Glomerular endothelial cell (primary cell): ENCODE measurements at places on chromosomes 2 and 18.

- DNase-seq, result no peak
Measured at GRCh38 chr2:204840504-204840903, 295.2 kb downstream of the PARD3B start.

- no peak for DNase-seq
Measured at GRCh38 chr2:88099798-88100488, 27.9 kb downstream of the FABP1 start.

DNA sequence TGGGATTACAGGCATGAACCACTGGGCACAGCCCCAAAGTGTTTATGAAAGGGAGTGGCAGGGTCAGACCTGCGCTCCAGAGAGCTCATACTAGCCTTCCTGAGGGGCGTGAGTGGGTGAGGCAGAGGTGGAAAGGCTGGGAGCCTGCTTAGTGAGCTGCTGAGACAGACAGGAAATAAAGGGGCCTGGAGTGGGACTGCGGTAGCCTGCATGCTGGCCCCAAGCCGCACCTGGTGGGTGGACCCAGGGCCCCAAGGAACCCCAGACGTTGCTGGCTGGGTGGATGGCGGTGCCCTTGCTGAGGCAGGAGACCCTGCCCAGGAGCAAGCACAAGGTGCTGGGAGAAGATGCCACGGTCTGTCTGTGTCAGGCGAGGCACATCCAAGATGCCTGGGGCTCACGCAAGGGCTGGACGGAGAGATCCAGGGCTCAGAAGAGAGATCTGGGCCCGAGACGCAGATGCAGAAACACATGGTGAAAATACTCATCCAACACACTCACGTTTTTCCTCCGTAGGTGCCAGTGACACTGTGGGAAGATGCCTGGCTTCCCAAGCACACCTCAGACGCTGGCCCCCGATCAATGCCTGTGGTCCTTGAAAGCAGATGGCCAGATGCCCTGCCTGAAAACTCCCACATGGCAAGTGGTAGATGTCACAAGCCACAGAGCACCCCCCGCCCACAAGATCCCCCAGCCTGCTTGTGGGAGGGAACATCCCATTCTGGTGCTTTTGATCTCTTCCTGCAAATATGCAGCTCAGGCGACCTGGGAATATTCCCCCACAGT lies 151.1 kb downstream of the GLI2 start:
- DNase-seq, result no peak

DNA sequence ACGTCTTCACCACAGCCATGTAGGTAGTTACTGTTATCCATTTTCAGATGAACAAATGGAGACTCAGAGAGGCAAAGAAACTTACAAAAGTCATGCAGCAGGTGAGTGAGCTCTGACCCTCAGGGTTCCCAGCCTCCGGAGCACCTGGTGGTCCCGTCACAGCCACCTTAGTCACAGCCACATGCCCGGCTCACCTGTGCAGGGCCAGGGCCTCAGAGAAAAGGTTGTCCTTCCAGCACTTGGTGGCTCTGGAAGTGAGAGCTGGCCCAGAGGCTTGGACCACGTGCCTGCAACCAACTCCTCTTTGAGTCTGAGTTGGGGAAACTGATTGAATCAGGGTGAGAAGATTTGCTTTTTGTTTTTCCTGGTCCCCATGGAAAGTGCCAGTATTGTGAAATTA lies 189.3 kb downstream of the GLI2 start:
- no peak for DNase-seq

- no peak for DNase-seq
Measured at GRCh38 chr2:175004980-175005732, at the start of gene CHN1. Gene CHN1 (minus strand): TSS chr2:175005381. CDS start chr2:175004912, 469 bp downstream.

DNA sequence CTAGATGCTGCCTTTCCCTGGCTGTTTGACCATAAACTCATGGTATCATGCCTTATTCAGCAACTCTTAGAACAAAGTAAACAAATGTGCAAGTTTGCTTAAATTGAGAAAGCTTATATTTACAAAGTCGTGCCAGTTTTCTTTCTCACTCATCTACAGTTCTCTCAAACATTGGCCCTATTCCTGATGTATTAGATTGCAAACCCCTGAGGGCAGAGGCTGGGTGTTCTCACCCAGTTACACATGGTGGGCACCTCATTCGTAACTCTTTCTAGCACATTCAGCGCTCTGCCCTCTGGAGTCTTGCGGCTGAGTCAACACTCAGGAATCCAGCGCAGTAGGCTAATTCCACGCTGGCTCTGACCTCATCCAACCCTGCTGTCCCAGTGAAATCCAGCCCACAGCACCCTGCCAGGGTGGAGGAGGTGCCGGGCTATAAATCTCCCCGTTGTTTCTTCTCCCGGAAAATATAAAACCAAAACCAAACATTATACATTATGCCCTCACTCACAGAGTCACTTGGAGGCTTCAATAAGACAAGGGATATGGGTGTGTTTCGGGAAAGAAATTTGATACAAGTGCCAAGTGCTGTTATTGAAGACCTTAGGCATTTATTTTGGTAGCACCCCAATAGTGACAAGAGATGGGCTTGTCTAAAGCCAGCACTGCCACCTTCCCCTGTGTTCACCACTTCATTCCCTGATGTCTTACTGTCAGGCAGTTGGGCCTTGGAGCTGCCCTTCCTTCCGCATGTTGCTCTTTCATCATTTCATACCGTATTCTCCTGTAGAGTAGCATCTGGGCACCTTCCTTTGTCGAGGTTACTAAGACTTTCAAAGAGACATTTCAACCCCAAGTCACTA lies 287.4 kb downstream of the PRKCE start:
- no peak for DNase-seq

GRCh38 chr2:112996635-112997034 lies 8.6 kb upstream of the IL36A start:
- no peak for DNase-seq

DNA sequence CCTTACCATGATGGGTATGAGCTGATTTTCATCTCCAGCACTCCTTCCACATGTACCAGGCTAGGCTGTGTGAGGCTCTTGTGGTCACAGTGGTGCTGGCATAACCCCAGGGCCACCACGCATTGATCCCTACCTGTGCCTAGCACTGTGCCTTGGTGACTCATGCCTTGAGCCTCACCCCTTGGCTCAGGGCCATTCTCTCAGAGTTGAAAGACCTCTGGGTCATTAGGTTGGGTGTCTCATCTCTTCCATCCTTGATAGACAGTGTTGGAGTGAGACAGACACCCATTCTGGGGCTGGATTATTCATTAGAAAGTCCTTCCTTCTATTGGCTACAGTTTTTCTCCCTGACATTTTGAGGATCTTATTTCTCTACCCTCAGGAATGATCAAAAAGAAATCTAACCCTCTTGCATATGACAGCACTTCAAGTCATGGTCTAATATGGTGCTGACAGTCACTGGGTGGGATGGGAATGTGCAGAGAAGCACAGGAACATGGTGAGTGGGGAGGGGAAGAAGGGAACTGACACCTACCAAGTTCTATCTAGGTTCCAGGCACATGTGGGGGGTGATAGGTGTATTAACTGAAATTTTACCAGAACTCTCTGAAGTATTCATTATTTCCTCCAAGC lies 41.3 kb downstream of the DYSF start:
- DNase-seq, result no peak

- DNase-seq, result no peak
Measured at GRCh38 chr2:226953826-226954225, 118.0 kb downstream of the RHBDD1 start.

GRCh38 chr2:25339791-25340180 lies 1.9 kb downstream of the DNMT3A start:
- no peak for DNase-seq

DNA sequence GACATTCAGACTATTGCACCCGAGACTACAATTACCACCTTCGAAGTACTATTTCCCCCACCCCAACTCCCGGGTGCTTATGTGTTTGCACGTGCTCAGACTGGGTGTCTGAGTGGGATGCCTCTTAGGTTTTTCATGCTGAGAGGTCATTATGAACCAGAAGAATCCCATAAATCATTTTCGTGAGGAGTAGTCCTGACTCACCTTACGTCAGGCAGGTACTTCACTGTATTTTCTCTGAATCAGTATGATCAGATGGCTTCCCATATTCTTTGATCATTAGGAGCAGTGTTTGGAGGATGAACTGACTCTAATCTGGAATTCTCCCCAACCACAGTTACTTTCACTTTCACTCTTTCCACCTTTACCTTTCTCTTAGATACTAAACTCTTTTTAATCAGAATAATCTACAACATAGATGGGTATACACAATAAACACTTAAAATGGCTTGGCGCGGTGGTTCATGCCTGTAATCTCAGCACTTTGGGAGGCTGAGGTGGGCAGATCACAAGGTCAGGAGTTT lies 38.4 kb upstream of the STAT4 start:
- no peak for DNase-seq

DNA sequence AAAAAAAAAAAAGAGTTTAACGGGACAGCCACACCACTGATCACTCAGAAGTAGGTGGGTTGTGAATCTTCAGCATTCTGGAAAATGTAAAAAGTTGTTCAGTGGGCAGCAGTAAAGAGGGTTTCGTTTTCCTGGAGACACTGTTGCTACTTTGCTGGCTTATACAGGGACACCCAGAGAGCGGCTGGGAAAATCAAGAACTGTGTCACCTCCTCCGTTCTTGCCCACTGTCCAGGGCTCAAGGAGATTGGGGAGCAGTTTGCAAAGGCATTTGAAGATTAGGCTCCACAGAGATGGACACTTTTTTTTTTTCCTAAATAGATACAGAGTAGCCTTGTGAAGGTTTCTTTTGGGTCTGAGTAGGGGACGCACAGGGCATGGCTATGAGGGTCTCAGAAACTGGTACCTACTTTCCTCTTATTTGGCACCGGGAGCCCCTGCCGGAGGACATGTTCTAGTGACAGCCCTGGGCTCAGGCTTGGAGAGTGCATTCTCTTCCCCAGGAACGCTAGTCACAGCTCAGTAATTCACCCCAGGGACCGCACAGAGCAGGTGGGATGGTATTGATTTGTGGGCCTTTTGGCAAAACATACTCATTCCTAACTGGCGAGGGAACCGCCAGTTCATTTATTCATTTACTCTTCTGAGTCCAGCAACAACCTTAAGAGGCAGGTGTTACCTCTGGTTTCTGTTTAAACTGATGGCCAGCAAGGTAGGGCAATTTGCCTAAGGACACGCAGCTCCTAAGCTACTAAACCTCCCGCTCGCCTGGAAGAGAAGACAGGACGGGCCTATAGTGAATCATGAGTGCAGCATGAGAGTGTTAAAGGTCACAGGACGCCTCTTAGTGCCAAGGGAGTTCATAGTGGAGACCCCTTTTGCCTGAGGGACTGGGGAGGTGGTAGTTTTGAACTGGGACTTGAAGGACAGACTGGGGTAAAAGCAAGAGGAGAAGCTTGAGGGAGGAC lies 53.1 kb downstream of the HPCAL1 start:
- no peak for DNase-seq

- DNase-seq, result no peak
Measured at GRCh38 chr2:189208254-189208653, 28.7 kb upstream of the COL5A2 start.

DNA sequence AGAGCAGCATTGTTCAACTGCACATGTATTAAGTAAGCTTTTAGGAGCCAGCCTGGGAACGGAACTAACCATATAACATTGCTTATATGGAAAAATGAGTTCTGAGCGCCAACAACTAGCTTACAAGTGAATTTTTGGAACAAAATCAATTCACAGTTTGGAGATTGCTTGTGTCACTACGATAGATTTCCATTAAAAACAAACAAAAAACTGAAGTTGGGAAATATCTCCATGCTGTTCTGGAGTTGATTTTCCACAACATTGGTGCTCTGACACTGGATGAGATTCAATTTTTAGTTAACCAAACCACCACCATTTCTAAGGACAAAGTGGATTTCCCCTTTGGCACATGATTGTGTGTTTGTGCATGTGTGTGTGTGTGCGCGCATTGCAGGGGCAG lies 56.9 kb upstream of the ZNF397 start:
- DNase-seq, result no peak

GRCh38 chr18:42860011-42860410 lies 255.5 kb downstream of the RIT2 start:
- DNase-seq, result no peak

- DNase-seq, result no peak
Measured at GRCh38 chr2:174740721-174741120, 23.6 kb downstream of the CHRNA1 start.

GRCh38 chr18:59093668-59094067 lies 46.0 kb upstream of the SEC11C start:
- no peak for DNase-seq

DNA sequence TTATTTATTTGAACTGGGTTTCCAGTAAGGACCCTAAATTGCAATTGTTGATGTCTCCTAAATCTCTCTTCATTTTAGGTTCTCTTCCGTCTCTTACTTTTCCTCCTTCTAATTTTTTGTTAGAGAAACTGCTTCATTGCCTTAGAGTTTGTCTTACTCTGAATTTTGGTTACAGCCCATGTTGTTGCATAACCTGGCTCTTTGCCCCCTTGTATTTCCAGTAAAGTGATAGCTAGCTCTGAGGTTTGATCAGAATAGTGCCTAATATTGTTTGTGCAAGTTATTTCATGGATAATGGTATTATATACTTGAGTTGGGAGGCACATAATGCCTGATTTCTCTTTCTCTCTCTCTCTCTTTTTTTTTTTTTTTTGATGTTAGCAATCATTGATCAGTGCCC lies 71.8 kb downstream of the MGAT5 start:
- DNase-seq, result no peak

GRCh38 chr18:78688249-78688648 lies 291.4 kb upstream of the SALL3 start:
- no peak for DNase-seq

- DNase-seq, result no peak
Measured at GRCh38 chr2:156331572-156332283, 793 bp downstream of the NR4A2 start.

DNA sequence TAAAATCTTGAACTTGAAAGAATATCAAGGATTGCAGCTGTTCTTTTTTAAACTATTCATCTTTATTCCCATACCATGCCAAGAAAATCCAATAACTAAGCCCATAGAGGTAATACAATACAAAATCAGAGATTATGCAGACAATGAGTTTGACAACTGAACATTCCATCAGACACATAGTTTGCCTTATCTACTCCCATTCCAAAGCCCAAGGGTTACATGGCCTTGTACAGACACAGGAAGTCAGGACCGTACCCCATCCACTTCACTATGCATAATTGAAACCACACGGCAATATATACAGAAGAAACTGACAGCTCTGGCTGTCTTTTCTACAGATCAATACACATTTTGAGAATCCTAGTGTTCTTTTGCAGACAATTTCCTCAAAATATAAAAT lies 181.3 kb downstream of the TMX3 start:
- DNase-seq, result no peak

- DNase-seq, result no peak
Measured at GRCh38 chr2:227908266-227909054, 37.0 kb downstream of the DAW1 start.

GRCh38 chr18:25341831-25342230 lies 10.1 kb downstream of the ZNF521 start:
- no peak for DNase-seq

DNA sequence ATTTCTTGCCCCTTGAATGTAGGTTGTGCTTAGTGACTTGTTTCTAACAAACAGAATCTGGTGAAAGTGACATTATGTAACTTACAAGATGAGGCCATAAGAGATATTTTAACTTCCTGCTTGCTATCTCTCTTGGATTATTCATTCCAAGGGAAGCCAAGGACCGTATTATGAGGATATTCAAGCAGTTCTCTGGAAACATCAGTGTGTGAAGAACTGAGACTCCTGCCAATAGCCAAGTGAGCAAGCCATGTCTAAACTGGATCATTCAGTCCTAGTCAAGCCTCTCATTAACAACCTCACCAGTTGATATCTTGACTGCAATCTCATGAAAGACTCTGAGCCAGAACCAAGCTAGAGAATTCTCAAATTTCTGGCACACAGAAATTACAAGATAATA lies 765.1 kb upstream of the SLC8A1 start:
- no peak for DNase-seq

GRCh38 chr18:28110924-28111323 lies 66.0 kb downstream of the CDH2 start:
- no peak for DNase-seq
